NCI-H187 treated with DMSO at 0.1 percent for 48 hours (cell line): ENCODE measurements at places on chromosomes 16 and 17.

DNA sequence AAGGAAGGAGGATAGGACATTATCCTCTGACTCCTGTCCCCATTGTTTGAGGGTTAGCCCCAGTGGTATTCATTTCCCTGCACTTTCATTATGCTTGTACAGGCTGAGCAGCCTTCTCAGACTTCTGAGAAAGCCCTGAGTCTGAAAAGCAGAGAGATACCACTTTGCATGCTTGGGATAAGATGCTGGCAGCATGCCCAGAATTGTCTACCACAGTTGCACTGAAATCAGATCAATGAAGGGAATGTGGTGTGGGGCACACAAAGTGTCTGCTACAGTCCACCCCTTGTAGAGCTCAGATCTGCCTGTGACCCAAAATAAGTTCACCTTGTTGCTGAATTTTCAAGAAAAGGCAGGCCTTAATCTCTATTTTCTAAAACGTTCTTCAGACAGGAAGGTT lies 160.6 kb downstream of the CCT6B start:
- DNase-seq, result no peak

DNA sequence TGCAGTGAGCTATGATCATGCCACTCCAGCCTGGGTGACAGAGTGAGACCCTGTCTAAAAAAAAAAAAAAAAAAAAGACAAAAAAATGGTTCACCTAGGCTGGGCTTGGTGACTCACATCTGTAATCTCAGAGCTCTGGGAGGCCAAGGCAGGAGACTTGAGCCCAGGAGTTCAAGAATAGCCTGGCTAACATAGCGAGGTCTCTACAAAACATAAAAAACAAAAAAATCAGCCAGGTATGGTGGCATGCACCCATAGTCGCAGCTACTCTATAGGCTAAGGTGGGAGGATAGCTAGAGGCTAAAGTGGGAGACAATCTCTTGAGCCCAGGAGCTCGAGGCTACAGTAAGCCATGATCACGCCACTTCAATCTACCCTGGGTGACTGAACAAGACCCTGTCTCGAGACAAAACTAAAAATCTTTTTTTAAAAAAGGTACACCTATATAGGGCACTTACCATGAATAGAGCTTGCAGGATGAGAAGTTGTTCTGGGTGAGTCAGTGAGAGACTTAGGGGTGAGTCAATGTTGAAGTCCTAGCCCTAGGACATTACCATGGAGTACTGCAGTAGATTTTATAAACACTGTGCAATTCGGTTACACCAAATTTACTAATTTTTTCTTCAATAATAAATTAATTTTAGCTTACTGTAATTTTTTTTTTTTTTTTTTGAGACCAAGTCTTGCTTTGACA lies 19.0 kb downstream of the USP32 start:
- DNase-seq, result no peak

GRCh38 chr17:45145035-45145389 lies 3.3 kb upstream of the HEXIM1 start:
- DNase-seq, result no peak

DNA sequence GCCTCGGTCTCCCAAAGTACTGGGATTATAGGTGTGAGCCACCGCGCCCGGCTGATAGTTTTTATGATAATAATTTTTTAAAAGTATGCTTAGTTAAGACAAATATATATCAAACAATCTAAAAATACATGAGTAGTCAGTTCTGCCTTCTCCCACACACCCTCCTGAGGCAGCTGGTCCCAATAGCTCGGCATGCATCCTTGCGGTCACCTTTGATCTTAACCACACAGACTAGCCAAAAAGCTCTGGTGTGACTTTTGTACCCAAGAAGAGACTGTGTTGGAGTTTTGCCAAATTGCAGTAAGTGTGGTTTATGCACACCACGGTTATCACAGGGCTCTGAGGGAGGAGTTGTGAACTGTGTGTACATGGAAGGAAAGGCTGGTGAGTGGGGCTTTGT lies 25.6 kb downstream of the ATP6V0A1 start:
- no peak for DNase-seq

GRCh38 chr17:66906321-66907278 lies 57.9 kb upstream of the CACNG4 start:
- peak; percentile 43 for DNase-seq

- no peak for DNase-seq
Measured at GRCh38 chr16:85491058-85491771, 121.9 kb upstream of the GSE1 start.

- DNase-seq, result no peak
Measured at GRCh38 chr17:27530764-27531391, 74.6 kb downstream of the KSR1 start.

DNA sequence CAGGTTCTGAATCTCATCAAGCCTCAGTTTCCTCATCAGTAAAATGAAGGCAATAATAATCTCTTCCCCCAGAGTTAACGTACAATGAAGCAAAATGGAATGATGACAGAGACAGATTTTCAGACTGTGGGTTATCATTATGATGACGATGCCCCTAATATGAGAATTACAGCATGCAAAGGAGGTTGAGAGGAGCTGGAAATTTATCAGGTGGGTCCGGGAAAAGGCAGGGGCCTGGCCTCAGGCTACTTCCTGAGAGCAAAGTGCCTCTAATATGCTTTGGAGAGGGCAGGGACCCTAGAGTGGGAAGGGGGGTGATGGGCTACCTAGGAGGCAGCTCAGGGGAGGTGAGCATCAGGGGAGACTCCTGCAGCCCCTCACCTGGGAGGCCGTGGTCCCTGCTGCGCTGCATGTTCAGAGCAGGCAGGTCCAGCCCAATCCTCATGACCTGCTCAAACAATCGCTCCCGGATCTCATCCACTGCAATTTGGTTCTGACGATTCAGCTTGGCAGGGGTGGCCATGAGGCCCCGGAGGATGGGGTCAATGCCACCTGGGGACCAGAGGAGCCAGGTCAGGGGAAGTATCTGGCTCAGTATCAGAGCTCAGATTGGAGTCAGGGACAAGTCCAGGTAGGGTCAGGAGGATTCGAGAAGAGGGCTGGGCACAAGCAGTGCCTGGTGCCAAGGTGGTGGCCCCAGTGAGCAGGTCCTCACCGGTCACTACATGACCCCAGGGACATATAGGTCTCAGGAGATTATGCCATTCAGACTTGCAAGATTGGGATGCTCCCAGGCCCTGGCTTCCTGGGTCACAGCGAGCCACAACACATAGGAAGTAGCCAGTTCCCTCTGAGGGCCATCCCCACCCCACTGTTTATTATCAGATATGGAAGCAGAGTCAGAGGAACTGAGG lies 8.1 kb downstream of the MPO start:
- no peak for DNase-seq
